GDM1 (cell line): ENCODE measurements at places on chromosomes 3 and 15.

DNA sequence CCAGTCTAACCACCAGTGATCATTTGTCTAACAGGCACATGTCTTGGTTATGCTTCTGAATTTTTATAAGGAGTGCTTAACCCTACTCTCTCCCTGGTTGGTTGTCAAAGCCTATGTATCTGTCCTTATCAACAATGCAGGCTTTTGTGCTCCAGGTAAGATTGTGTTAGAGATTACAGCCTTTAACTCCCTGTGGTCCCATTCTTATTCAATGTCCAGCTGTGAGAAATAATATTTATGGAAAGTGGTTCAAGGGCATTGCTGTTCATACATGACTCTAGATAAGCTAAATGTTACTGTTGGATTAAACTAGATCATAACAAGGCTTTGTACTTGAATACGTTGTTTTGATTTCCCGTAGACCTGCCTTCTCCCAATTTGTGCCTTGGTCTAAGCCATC lies 146.1 kb upstream of the TSC22D2 start:
- DNase-seq = no peak

GRCh38 chr3:169662132-169662842 lies 1.2 kb downstream of the MECOM start:
- no peak for DNase-seq

DNA sequence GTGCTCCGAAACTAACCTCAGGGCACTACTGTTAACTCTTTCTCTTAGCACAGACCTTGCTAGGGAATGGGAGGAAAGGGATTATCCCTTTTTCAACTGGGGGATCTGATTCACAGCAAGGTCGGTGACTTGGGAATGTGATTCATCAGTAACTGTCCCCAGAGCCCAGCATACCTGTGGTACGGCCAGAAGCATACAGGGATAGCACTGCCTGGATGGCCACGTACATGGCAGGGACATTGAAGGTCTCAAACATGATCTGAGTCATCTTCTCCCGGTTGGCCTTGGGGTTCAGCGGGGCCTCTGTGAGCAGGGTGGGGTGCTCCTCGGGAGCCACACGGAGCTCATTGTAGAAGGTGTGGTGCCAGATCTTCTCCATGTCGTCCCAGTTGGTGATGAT lies 2.3 kb downstream of the ACTC1 start:
- no peak for DNase-seq

- DNase-seq = no peak
These were observed 428.9 kb upstream of the IL12A start for GRCh38 chr3:159559771-159560170.

DNA sequence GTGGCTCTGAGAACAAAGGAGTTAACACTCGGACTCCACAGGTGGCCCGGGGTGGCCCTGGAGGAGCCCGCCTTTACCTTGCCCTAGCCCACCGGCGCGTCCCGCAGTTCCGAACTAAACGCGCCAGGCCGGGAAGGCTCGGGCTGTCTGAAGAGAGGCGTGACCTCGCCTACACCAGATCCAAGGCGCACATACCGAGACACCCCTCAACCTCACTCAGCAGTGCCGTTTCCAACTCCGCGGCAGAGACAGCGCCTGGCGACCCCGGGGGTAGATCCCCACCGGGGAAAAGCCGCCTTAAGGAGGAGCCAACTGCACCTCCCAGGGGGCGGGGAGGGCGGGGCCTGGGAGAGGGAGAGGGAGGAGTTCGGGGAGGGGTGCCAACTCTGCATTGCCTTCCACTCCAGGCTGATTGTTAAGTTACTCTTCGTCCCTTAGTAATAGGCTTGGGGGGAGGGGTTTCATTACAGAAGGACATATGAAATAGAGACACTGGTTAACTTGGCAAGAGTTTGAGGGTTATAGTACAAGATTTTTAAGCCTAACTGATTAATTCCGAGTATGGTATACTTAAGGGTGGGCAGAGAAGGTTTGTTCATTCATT lies at the start of gene DLG1:
Gene DLG1, minus strand, starts transcription at position 272 of the 604 bp plus-strand sequence. CDS start 1,408 bp downstream, outside the sequence.
- peak; percentile 85 for DNase-seq

GRCh38 chr3:114857299-114857701 lies 289.8 kb downstream of the ZBTB20 start:
- no peak for DNase-seq
